ENCODE measurements at places on chromosomes 12 and 14. TPM values are rescaled to one million over a fixed set of nuclear protein-coding genes. Genes with fewer than 3 reads are reported as not detected.

TPPP2 gene
- not detected for total RNA-seq

DNA sequence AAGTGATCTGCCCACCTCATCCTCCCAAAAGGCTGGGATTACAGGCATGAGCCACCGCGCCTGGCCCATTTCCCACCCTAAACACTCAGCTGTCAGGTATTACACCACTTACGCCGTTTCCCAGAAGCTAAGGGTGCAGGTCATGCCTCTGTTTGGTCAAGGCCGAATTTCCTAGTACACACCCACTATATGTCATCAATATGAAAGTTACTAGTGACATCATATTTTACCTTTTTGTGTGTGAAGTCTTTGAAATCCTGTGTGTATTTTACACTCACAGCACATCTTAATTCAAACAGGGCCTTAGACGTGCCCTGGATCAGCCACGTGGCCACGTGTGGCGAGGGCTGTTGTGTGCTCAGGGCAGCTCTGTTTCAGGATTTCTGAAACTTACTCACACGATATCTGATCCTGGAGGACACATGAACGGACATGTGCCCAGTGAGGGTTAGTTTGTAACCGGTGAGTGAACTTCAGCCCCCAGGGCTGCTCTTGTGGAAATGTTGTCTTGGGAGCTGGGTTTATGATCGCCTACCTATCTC is 51.8 kb downstream of the GLT1D1 start:
- no peak for DNase-seq

GRCh38 chr12:15289192-15289591 is 33.1 kb upstream of the PTPRO start:
- no peak for DNase-seq

DNA sequence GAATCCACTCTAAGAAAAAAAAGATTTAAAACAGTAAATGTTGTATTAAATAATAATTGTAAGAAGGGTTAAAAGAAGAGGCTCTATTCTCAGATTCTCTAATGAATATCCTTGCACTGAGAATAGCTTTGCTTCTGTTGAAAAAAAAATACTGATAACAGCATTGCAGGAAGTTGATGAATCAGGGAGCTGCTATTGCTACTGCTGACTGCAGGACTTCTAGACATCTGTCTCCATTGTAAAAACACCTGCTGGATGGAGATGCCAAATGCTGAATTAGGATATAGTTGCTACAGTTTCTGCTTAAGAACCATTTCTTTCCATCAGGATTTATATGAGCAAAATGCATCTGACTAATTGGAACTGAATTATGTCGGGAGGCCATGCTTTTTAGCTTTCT is 50.3 kb upstream of the ANP32D start:
- peak; percentile 15 for DNase-seq

DNA sequence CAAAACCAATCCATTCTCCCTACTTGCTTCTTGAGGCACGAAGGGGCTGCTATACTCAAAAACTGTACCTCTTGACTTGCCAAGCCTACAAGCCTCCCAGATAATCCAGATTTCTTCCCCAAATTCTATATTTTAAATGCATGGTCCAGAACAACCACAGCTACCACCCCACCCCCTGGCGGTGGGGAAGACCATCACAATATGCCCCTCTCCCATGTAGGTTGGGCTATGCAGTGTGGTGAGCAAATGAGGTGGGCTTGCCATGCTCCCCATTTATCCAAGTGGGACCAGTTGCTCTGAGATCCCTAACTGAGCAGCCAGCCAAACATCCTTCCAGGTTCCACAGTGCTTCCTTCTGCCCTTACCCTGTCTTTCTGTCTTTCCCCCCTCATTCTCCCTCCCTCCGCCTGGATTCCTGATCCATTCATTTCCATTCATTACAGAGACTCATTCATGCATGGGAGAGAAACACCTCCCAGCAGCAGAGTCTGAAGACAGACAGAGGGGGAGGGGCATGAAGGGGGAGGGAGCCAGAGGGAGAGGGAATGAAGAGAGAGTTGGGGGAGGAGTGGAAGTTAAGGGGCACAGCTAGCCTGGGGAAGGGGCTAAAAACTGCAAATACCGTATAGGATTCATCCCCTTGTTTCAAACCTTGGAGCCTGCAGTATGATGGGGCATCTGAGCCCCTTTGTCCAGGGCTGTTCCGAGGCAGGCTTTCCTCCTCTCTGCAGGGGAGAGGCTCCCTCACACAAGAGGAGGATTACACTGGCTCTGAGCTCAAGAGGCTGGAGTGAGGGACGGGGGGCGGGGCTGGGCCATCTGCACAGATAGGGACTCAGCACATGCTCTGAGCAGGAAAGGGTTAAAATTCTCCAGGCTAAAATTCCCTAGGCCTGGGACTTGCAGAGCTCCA is 4.4 kb downstream of the ZNF219 start:
- DNase-seq, result no peak
